GM23248 (cell line): ENCODE measurements at places on chromosomes 4 and X. TPM values are rescaled to one million over a fixed set of nuclear protein-coding genes. Genes with fewer than 3 reads are reported as not detected.

DNA sequence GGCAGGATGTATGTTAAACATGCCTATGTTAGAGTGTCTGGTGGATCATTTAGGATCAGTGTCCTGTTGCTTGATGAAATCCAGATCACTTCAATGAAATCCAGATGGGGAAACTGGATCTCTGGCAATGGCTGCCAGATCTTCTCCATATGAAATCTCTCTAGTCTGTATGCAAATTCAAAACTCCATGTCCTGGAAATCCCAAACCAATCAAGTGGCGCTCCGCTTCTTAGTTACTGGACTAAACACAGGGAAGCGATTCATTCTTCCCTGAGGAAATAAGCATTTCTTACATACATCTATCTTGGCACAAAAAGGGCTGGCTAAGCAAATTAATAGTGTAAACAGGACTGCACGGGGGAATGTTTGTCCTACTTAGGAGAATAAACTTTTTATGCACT, 94.9 kb downstream of the HDAC8 start:
- no peak for DNase-seq

C1QTNF7 gene
- total RNA-seq: not detected in 2 replicates

GRCh38 chrX:18534949-18535348, 109.5 kb downstream of the CDKL5 start:
- no peak for DNase-seq

IL2 gene
- not detected in 2 replicates for total RNA-seq

DNA sequence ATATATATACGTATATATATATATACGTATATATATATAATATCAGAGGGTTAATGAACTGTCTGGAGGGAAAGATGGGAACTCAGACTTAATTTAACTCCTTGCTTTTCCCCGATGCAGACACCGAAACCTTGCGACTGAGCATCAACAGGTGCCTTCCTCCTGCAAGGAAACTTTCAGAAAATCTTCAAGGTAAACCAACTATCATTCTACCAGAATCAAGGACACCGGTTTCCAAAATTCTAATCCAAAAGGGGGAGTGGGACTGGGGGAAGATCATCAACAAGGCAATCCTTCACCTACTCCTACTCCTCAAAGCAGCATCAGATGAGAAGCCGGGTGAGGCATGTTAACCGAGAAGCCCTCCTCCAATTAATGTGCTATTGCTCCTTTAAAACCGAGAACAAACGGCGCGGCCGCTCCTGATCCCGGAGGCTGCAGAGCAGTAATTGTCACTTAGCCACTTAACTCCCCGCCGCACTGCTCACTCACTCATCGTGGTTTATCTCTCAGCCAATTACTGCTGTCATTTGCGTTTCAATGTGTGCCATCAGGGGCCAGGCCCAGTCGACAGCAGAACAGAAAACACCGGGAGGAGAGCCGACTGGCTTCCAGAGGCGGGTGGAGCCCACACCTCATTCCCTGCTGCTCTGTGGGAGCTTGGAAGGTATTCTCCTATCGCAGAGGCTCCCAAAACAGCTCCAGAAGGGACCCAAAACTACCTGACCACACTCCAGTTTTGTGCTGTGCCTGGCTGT, 61.7 kb downstream of the MAML3 start:
- peak; percentile 58 for DNase-seq

DNA sequence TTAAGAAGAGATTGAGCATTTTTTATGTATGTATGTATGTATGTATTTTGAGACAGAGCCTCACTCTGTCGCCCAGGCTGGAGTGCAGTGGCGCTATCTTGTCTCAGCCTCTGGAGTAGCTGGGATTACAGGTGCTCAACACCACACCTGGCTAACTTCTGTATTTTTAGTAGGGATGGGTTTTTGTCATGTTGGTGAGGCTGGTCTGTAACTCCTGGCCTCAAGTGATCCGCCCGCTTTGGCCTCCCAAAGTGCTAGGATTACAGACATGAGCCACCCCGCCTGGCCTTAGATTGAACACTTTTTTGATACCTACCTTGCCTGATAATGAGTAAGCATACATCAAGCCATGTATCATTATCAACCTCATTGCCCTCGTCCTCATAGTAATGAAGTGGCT, 2.7 kb downstream of the N4BP2 start:
- DNase-seq: no peak

GRCh38 chr4:125710766-125711165, 396.0 kb downstream of the FAT4 start:
- no peak for DNase-seq

DNA sequence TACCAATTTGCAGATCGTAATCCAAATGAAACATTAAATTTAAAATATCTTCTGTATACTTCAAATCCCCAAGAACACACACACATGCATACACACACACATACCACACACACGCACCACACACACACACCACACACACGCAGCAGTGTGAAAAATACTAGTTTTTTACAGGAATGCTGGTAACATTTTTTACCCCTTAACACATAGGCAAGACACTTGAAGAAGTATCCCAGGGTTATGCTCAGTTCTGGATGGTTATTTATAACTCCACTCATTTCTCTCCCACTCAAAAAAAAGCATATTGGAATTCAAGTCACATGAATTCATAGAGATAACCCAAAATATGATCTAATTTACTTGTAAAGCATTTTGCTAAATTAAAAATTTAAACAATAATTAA, 325.5 kb upstream of the SLC7A11 start:
- DNase-seq: peak; percentile 16

DNA sequence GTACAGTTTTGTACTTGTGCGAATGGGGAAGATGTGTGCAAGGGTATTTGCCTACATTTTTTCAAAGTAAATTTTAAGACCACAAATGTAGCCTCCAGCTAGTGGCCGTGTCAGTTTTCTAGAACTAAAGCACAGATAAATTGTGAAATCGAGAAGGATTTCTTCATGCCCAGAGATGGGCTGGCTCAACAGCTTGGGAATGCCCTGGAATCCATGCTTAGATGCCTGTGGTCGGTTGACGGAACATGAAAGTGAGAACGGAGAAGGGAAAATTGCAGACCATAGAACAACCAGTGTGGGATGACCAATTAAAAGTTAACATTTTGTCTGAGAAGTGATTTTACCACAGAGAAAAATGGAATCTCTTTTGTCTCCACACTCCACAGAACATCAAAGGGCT, 73.2 kb upstream of the VCX2 start:
- no peak for DNase-seq

PHOX2B gene
- total RNA-seq: not detected in 2 replicates

PNMA6A gene
- total RNA-seq: 0.22 and 1.1 TPM in 2 replicates

GRCh38 chr4:78764498-78764961, 11.6 kb upstream of the BMP2K start:
- peak; percentile 70 for DNase-seq

DNA sequence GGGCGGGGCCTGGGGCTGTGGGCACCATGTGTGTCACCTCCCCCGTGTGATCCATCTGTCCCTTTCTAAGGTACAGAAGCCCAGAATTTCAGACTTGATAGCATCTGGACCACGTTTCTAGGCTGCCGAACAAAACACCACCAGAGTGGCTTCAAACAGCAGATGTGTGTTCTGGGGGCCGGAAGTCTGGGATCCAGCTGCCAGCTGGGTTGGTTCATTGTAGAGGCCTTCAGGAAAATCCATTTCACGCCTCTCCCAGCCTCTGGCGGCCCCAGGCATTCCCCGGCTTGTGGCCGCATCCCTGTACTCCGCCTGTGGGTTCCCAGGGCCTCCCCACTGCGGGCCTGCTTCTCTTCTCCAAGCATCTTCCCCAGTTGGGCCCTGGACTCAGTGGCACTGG, 39.6 kb upstream of the GPR78 start:
- no peak for DNase-seq

DNA sequence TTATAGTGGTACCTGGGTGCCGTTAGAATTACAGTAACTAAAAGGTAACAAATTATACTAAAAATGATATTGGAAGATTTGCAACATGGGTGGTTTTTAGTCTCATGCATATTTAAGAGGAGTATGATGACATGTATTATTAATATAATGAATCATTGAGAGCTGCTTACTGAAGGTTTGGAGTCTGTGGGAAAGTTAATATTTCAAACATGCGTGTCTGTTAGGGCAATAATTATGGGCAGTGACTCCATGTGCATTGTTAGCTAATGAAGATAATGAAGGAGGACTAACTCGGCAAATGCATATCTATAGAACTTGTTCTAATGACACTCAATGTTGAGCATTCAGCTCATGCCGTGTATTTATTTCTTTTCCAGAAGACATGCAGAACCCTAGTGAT, 47.1 kb downstream of the MTHFD2L start:
- DNase-seq: no peak

DNA sequence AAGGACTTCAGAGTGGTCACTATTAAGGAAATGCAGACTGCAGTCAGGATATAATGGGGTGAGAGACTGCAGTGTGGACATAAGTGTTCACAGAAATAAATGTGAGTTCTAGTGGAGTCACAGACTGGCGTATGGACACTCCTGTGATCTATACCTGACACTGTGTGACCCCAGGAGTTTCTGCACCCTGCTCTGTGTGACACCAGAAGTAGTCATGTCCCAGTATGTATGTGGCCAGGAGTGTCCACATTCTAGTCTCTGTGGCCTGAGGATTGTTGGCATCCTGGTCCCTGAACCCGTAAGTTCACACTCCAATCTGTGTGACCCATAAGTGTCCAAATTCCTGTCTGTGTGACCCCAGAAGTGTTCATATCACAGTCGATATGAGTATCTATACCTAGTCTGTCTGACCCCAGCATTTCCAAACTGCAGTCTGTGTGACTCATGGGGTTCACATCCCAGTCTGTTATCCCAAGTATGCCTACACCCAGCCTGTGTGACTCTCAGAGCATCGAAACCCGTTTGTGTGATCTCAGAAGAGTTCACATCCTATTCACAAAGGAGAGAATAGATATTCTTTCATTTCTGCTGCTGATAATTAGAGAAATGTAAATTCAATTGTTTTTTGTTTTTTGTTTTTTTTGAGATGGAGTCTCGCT, 16.3 kb downstream of the WDR13 start:
- DNase-seq: peak; percentile 51

- DNase-seq: no peak
These were observed 29.3 kb upstream of the ABCG2 start for GRCh38 chr4:88187766-88188165.
